Mesenteric fat pad (tissue), 1 donor: ENCODE measurements at places on chromosomes 4 and X.

DNA sequence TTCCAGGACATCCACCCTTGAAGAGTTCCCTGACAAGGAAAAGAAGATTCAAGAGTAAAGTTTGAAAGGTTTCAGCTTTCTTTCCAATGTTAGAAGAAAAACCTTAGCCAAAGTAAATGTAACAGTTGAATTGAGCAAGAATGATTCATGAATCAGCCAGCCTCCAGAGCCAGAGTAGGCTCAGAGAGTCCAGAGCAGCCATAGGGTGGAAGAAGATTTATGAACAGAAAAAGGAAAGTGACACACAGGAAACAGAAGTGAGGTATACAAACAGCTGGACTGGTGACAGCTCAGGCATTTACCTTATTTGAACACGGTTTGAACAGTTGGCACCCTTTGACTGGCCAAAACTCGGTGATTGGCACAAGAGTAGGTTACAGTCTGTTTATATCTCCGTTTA lies 63.2 kb downstream of the QDPR start:
- DNase-seq = no peak

DNA sequence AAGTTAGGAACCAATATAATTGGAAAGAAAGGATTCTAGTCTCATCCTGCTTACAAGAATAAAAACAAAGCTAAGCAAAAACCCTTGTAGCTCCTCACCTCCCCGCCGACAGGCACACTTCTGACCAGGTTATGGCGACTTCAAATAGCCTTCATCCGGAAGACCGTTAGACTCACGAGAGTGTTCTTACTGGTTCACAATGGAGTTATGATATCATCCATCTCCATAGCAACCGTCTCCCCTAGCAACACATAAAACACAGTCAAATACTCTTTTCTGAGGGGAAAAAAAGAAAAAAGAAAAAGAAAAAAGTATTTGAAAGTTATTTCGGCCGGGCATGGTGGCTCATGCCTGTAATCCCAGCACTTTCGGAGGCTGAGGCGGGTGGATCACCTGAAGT lies at the start of gene IL13RA2:
Gene IL13RA2 (minus strand): TSS at position 162 of the 400 bp plus-strand sequence. CDS start 347 bp downstream, outside the sequence.
- DNase-seq = no peak

DNA sequence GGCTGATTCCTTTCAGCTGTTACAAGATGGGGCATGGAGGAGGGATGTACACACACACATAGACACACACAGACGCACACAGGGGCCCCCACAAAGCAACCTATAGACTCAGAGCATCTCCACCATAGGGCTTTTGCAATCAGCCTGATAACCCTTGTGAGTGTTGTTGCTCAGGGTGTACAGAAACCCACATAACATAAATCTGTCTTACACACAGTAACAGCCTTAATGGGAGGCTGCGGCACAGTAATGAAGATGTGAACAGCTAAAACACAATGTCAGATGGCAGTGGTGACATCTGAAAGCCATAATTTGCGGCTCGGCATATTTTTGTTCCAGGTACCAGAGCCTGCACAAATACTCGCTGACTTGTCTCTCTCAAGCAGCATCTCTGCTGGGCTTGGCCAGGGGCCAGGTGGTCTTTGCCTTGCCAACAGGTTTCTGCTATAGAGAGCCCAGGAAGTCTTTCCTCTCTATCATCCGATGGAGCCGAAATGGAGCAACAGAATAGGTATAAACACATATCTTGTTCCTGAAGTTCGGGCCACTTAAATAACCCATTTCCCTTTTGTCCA lies 357.2 kb upstream of the GATB start:
- DNase-seq = no peak

- no peak for DNase-seq
These were observed 196.4 kb downstream of the GALNTL6 start for GRCh38 chr4:172009446-172010230.

DNA sequence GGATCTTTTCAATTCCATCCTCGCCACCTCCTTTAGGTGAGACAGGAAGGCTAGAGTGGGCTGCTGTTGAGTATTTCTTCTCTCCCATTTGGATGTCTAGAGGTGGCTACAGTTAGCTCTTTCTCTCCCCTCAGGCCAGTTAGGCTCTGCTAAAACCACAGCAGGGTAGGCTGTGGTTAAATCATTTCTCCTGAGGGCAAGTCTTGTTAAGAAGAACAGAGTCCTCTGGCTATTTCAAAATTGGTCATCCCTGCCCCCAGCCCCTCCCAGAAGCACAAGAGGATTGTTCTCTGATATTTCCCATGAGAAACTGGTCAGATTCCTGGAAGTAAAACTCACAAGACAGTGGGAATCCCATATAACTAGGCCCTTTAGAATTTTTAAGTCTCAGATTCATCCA lies 1359.5 kb downstream of the TECRL start:
- DNase-seq = no peak

GRCh38 chr4:16067515-16067914 lies 16.3 kb downstream of the PROM1 start:
- DNase-seq = no peak

- DNase-seq = no peak
These were observed 14.6 kb downstream of the HMX1 start for GRCh38 chr4:8856835-8857621.

DNA sequence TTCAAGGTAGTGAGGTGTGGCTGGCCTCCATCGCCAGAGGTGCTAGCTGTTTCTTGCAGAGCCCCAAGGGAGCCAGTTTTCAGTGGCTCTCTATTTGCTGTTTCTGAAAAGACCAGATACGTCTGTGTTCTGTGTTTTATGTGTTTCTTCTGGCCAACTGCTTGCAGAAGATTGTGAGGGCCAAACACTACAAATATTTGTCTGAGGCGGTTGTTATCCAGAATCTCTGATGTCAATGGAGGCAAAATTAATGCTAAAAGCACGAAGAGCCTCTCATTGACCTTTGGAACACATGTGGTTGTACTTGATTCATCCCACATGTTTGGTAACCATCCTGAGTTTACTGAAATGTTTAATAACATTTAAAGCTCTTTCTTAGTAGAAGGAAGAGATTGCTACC lies 113.9 kb downstream of the CT47B1 start:
- no peak for DNase-seq

DNA sequence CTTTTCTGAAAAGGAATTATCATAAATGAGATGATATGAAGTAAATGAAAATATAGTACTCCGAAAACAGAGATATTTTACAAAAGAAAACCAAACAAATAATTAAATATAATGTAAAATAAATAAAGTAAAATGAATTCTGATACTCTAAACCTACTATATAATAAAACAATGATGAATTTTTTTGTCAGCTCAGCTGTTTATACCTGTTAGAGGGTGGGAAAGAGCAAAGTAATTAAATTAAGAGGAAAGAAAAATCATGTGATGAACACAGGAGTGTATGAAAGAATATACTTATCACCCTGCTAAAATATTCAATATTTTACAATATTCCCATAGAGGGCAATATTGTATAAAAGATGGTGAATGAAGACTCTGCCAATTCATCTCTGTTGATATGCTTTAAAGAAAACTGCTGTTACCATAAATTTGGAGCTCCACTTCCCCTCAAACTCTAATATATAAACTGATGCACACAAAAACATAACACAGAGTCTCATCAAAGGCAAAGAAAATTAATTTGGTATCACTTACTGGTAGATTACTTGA lies 6.5 kb upstream of the NDST4 start:
- no peak for DNase-seq

GRCh38 chr4:134624365-134624764 lies 422.8 kb upstream of the PABPC4L start:
- DNase-seq = no peak

DNA sequence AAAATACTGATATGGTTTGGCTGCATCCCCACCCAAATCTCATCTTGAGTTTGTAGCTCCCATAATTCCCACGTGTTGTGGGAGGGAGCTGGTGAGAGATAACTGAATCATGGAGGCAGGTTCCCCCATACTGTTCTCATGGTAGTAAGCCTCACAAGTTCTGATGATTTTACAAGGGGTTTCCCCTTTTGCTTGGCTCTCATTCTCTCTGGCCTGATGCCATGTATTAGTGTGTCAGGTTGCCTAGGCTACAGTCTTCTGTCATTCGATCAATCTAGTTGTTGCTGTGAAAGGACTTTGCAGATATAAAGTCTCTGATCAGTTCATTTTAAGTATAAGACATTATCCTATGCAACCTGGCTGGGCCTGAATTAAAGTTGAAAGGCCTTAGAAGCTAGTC lies 209.3 kb upstream of the MAOA start:
- DNase-seq = no peak

DNA sequence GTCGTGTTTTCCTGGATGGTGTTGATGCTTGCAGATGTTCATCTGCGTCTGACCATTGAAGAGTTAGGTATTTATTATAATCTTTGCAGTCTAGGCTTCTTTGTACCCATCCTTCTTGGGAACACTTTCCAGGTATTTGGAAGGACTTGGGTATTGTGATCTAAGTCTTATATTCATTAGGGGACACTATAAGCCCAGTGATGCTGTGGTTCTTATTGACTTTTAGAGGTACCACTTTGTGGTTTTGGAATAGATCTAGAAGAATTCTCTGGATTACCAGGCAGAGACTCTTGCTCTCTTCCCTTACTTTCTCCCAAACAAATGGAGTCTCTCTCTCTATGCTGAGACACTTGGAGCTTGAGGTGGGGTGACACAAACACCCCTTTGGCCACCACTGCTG lies 41.6 kb downstream of the AFM start:
- DNase-seq = no peak

DNA sequence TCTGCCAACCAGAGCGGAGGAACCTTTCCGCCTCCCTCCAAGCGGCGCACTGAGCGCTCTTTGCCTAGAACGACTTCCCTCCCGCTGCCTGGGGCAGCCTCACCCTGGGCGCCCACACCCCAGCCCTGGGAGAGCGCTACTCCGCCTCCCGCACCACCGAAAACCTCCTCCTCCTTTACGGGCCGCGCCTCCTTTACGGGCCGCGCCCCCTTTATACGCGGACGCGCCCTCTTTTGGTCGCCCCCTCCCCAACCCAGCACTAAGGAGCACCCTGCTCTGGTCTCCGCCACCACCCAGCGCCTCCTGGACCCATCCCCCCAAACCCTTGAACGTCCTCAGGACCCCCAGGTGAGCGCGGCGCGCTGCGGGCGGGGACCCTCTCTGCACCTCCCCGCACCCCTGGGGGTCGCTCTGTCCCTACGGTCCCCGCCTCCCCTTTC lies 586 bp upstream of the NSG1 start:
- DNase-seq = no peak

DNA sequence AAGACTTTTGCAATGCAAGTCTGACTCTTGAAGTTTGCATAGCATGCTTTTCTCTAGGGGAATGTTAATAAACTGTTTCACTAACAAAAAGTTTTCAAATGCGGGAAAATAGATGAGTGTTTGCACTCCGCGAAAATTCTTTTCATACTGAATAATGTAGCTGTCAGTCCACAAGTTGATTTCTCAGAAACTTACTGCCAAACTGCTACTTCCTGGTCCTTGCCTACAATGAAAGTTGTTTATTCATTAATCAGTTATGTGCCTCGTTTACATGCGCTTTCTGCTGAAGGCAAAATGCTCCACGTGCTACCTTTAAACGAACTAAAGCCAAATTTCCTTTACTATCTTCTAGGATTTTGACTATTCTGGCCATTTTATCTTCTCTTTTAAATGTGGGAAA lies 166.2 kb downstream of the MAGEB17 start:
- no peak for DNase-seq

DNA sequence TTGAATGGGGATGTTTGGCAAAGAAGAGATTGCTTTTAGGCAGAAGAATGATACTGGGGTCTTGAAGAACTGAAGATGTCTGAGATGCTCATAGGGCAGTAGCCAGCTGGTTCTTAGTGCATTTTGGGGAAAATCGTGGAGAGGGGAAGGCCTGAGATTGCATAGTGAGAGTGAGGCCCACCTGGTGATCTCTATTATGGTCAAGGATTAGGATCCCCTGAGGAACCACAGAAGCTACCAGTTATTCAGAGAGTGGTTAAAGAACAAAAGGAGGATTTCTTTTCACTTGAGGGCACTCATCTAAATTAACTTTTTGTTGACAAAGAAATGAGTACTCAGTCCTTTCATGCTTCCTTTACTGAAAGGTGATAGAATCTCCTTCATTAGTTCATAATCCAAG lies 271.3 kb upstream of the HAND2 start:
- no peak for DNase-seq

DNA sequence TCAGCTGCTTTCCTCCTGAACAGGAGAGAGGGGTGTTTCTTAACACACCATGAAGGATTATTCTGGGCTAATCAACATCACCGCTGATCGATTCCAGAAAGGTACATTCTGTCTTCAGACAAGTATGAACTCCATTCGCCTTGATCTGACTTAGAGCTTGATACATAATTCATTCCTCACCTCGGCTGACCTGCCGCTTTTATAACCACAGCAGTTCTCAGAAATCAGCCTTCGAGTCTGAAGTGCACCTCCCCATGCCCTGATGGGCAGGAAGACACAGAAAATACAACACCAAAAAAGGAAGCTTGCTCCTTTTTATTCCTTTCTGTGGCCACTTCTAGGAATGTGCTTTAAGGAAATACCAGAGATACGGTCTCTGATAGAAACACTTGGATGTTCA lies 85.7 kb downstream of the JAKMIP1 start:
- no peak for DNase-seq

GRCh38 chr4:126113058-126113457 lies 798.3 kb downstream of the FAT4 start:
- no peak for DNase-seq

- no peak for DNase-seq
These were observed 100.7 kb upstream of the GRPR start for GRCh38 chrX:16022580-16023200.

DNA sequence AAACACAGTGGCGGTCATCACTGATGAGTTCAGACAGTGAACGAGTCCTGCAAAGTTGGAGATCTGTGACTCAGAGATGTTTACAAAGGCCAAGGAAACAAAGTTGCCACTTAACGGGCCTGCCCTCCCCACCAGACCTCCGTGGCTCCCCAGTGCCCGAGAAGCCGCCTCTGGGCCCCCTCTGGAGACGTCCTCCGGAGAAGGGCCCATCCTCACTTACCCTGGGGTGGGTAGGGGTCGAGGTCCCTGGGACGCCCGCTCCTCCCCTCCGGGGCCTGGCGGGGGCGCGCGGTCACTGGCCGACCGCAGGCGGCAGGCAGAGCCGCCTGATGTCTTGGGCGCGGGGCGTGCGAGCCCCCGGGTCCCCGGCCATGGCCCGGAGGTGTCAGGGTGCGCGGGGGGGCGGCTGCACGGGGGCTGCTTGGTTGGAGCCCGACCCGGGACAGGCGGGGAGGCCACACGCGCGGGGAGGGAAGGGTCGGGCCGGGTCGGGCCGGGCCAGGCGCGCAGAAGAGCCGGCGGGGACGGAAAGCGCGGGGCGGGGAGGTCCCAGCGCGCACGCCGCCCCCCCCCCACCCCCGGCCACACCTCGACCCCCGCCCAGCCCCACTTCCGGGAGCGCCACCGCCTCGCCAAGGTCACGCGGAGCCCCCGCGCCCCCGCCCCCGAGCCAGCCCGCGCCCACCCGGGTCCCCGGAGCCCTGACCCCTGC lies 529 bp downstream of the DHRSX start:
- DNase-seq = peak; percentile 89

DNA sequence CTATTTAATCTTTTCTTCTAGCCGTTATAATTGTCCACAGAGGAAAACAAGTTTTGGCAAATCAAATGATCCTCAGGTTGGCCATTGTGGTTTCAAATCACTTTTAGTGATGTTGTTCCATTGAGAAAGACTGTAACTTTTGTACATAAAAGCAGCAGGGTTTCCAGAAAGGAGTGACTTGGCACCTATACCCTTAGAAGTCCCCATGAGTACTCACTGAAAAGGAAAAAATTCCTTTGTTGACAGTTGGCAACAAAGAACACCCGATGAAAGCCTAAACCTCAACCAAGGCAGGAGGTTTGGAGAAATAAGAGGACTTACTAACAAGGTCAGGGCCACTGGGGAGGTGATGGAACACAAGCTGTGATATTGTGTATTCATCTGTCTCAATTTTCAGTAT lies 474.4 kb downstream of the RAPGEF2 start:
- DNase-seq = no peak
